ENCODE measurements at places on chromosomes 3 and 15.

GRCh38 chr3:43023066-43023465, 44.0 kb downstream of the GASK1A start:
- no peak for DNase-seq

- no peak for DNase-seq
These were observed 46.1 kb downstream of the SCAP start for GRCh38 chr3:47429476-47430270.

DNA sequence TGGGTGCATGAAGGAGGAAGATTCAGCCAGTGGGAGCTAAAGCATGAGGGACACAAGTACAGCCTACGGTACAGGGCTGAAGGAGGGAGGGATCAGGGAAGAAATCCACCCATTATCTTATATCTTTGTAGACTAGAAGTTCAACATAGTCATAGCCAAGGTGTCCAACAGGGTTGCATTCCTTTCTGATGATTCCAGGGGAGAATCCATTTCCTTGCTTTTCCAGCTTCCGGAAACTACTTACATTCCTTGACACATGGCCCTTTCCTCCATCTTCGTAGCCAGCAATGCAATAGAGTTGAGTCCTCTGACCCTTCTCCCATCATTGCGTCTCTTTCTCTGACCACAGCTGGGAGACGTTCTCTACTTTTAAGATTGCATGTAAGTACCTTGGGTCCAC, 471.0 kb upstream of the SEMA6D start:
- no peak for DNase-seq

DNA sequence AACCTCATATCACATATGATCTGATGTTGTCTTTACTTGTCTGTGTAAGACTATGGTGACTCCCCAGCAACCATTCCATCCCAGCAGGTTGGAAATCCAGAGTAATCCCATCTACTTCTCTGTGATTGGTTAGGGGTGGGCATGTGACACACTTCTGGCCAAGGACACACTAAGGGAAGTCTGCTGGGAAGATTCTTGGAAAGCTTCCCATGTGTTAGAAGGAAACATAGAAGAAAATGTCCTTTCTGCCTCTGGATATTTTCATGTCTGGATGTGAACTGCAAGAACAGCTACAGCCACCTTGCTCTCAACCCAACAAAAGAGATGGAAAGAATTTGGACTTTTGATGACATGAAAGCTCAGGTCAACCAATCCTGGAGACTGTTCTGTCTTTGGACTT, 2.6 kb upstream of the UBE2Q2 start:
- DNase-seq = peak; percentile 53

DNA sequence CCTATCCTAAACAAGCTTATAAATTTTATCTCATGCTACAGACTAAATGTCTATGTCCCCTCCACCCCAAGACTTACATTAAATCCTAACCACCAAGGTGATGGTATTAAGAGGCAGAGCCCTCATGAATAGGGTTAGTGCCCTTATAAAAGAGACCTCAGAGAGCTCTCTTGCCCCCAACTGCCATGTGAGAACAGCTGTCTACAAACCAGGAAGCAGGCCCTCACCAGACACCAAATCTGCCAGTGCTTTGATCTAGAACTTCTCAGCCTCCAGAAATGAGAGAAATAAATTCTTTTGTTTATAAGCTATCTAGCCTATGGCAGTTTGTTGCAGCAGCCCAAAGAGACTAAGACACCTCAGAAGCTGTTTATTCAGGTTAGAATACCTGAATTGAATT, 58.5 kb downstream of the TP53BP1 start:
- no peak for DNase-seq

- no peak for DNase-seq
These were observed 6.0 kb upstream of the LIPH start for GRCh38 chr3:185558395-185558794.
